HT1080 (cell line): ENCODE measurements at places on chromosomes 7 and 10. TPM values are rescaled to one million over a fixed set of nuclear protein-coding genes. Genes with fewer than 3 reads are reported as not detected.

The TBL2 gene
- total RNA-seq, result 34.7 and 57.3 TPM in 2 replicates

The SYT15 gene
- total RNA-seq, result 0.07 and 0.08 TPM in 2 replicates

The TMUB1 gene
- 66.3 and 85.1 TPM in 2 replicates for total RNA-seq

The OLAH gene
- not detected in 2 replicates for total RNA-seq

The SLC26A3 gene
- not detected in 2 replicates for total RNA-seq

The PDE1C gene
- 0.53 and 1.3 TPM in 2 replicates for total RNA-seq

- no peak for DNase-seq
Observed at GRCh38 chr7:152081088-152081487, 55.6 kb downstream of the GALNT11 start.

GRCh38 chr7:18873734-18874336, 243.6 kb downstream of the TWIST1 start:
- DNase-seq, result no peak

GRCh38 chr10:107847620-107848019, 683.1 kb upstream of the SORCS1 start:
- no peak for DNase-seq

GRCh38 chr10:42987121-42987541, 89.7 kb upstream of the RET start:
- no peak for DNase-seq

GRCh38 chr10:16231176-16231575, 205.6 kb upstream of the PTER start:
- no peak for DNase-seq

- DNase-seq, result no peak
Observed at GRCh38 chr10:18136073-18136791, 4.0 kb upstream of the CACNB2 start.
